ENCODE measurements at places on chromosomes 12 and 14.

DNA sequence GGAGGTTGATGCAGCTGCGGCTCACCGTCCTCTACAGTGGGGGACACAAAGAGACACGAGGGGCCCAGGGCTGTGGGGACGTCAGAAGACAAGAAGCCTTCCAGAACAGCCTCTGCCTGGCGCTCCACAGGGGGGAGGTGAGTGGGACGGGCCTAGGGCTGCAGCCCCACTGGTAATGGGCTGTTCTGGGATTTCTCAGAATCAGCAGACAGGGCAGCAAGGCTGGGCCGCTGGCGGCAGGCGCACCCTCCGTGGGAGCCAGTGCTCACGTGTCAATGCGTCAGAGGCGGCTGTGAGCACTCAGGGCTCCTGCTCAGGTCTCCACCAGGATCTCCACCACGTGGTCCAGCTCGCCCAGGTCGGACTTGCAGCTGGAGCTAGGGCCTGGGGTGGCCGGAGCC lies 10.0 kb downstream of the CDCA4 start:
- DNase-seq, result no peak

DNA sequence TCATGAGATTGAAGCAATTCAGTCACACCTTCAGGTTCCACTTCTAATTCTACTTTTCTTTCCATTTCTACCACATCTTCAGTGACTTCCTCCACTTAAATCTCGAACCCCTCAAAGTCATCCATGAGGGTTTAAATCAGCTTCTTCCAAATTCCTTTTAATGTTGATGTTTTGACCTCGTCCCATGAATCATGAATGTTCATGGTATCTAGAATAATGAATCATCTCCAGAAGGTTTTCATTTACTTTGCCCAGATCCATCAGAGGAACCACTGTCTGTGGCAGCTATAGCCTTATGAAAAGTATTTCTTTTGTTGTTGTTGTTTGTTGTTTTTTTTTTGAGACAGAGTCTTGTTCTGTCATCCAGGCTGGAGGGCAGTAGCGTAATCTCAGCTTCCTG lies 7.6 kb downstream of the RXYLT1 start:
- DNase-seq, result no peak

DNA sequence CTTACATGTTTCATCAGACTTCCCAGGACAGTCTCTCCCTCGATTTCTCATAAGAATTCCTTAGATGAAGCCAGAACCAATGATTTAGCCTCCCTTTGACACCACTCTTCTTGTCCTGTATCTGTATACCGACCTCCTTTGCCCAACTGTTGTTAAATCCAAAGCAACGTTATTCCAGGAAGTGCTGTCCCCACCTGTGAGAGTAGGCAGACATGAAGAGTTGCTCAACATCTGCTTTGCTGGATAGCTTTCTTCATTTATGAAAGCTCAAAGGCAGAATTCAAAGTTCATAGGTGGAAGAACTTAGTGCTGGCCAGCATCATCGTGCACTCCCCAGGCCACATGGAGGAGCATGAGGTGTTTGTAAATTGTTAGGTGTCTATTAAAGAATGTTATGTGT lies 55.6 kb downstream of the GTF2A1 start:
- DNase-seq, result no peak

DNA sequence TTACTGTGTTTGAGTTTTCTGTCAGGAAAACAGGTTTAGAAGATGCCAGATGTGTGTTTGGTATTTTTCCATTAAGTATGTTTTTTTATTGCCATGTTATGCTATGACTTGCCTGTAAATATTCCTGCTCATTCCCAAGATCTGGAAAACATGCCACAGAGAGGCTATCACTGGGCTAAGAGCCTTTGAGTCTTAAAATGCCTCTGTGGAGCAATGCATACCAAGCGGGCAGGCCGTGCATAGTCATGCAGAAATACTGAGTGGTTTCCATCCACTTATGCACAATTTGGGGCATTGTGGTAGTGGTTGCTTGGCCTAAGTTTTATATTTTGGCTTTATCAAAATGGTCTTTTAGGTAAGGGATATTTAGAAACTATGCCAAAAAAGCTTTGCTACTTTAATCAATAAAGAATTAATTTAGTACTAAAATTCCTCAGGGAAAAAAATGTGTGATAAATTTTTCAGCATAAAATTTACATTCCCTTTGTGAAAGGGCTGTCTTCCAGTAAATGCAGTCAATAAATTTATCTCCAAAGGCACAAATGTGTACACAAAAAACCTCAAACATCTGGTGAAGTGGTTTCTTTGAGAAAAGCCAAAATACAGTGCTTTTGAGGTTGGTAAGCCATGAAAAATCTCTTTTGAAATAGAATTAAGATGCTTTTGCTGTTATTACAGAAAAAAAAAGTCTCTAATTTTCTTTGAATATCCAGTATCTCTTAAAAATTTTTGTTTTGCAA lies 341.3 kb upstream of the FBXO33 start:
- DNase-seq, result no peak

GRCh38 chr14:95500772-95501401 lies 15.6 kb downstream of the SYNE3 start:
- DNase-seq, result no peak

GRCh38 chr12:116594325-116595038 lies 35.3 kb downstream of the MAP1LC3B2 start:
- DNase-seq, result no peak

GRCh38 chr12:64029013-64029857 lies 184.7 kb downstream of the SRGAP1 start:
- DNase-seq, result no peak

DNA sequence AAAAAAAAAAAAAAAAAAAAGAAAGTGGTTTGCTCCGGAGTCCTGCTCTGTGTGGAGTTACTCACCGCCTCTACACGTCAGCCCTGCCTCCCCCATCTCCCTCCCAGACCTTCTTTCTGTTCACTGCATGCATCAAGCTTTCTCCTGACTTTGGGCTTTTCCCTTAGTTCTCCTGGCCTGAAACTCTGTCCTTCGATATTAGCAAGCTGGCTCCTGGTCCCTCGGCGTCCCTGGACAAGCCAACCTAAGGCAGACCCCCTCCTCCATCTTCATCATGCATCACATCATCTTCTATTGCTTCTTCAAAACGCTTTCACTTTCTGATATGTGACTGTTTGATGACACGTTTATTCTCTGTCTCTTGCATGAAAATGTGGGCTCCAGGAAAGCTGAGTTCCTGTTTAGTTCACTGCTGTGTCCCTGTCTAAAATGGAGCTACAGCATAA lies 40.6 kb downstream of the SLC15A4 start:
- DNase-seq, result no peak

DNA sequence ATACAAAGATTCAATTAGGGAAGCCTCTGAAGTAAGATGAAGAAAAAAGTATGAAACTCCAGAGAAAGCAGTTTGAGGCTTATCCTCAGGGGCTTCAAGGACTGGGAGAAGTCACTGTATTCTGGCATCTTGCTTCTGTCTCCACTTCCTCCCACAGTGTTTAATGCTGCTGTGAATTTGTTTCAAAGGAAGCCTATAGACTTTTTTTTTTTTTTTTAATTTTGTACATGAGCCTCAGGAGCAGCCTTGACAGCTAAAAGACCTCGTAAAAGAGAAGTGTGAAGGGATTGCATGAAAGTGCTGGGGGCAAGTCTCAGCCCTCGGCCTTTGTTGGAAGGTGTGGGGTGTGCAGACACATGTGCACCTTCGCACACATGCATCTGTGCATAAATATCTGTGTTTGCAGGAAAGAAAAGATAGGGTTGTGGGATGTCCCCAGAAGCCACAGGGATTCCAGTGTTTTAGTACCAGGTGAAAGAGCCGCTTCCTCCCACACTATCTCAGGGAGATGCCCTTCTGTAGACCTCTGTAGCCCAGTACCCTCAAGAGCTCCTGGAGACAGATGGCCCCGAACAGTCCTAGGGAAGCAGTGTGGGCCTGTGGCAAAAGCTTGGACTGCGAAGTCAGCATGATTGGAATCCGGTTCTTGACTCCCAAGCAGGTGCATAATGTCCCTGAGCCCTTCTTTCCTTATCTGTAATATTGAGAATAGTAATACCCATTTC lies 193.5 kb upstream of the BCL2L14 start:
- no peak for DNase-seq

GRCh38 chr12:27771481-27772327 lies 8.3 kb upstream of the KLHL42 start:
- DNase-seq, result no peak

DNA sequence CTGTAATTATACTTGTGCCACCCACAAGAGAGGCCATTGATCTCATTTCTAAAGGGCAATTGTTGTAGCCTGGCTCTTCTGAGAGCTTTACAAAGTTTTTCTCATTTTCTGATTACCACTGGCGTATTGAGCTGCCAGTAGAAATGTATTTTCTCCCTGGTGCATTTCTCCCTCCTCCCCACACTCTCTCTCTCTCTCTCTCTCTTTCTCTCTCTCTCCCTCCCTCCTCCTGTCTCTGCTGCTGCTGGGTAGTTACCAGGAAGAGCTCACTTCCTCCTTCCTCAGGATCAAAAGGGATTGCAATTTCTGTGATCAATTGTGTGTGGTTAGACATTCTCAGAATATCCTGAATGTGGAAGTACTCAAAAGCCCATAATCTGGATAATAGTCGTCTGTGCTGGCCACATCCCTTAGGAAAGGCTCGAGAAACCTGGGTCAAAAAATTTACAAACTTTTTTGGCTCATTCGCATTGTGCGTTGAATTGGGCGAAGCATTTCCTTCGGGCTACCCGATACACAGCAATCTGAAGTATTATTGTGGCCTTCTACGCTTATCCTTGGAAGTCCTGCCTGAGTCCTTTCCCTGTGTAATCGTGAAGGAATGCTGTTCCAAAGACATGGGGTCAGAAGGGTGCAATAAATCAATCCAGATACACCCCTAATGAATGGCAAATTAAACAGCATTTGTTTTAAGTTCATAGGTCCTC lies 254.8 kb downstream of the MSRB3 start:
- no peak for DNase-seq

GRCh38 chr12:124028555-124028925 lies 55.5 kb downstream of the ZNF664 start:
- DNase-seq, result no peak

GRCh38 chr12:1760566-1761382 lies 59.6 kb upstream of the LRTM2 start:
- no peak for DNase-seq

- no peak for DNase-seq
Observed at GRCh38 chr14:91963465-91963864, 16.0 kb upstream of the FBLN5 start.

- DNase-seq, result no peak
Observed at GRCh38 chr14:103899833-103900232, 28.4 kb upstream of the TDRD9 start.

GRCh38 chr14:69755296-69755695 lies 11.6 kb upstream of the SRSF5 start:
- no peak for DNase-seq

GRCh38 chr14:76920331-76921087 lies 94.3 kb downstream of the LRRC74A start:
- no peak for DNase-seq

GRCh38 chr14:52547526-52547925 lies 4.8 kb downstream of the TXNDC16 start:
- no peak for DNase-seq

DNA sequence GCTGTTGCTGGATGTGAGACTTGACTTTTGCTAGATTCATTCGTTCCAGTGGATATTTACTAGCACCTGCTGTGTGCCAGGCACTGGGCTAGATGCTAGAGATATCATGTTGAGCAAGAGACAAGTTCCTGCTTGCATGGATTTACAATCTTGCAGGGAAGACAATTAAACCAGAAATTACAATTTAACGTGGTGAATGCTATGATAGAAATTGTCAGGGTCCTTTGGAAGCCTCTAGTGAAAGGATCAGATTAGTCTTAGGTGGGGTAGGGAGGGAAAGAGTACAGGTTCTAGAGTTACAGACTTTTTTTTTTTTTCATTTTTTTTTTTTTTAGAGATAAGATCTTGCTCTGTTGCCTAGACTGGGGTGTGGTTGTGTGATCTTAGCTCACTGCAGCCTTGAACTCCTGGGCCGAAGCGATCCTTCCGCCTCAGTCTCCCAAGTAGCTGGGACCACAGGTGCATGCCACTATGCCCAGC lies 36.7 kb downstream of the SPATS2 start:
- no peak for DNase-seq
